ENCODE measurements at places on chromosomes 2 and 18. TPM values are rescaled to one million over a fixed set of nuclear protein-coding genes. Genes with fewer than 3 reads are reported as not detected.

DNA sequence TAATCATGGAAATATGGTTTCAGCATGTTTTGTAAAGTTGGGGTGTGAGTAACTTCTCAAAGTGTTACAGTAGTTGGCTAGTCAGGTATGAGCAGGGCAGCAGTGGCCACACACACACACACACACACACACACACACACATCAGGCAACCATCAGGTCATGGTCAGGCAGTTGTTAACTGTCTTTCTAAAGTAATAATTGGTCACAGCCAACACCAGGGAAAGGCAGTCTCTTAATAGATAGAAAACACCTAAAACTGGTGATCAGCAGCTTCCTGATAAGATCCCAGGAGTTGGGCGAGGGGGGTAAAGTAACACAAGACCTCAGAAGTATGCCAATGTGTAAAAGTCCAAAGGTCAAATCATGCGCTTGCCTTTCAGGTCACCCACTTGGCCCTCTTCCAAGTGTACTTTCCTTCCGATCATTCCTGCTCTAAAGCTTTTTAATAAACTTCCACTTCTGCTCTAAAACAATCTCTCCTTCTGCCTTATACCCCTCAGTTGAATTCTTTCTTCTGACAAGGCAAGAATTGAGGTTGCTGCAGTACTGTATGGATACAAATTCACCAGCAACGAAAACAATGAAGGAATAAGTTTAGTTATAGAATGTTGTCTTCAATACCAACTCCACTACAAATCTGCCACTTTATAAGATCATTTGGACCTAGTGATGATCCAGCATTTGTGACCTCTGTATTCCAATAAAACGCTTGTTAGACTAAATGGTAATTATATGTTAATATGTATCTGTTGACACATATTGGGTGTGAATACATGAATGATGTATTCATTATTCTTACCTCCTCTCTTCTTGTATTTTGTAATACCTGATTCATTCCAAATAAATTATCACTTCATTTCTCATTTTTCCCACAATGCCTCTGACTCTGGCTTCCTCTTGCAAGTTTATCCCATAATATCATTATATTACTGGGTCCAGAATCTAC is 254.3 kb downstream of the METTL4 start:
- DNase-seq = no peak

- DNase-seq = no peak
Observed at GRCh38 chr2:45869165-45869501, 217.7 kb downstream of the PRKCE start.

GRCh38 chr2:230830428-230830827 is 34.3 kb upstream of the ITM2C start:
- no peak for DNase-seq

GRCh38 chr2:200863782-200864175 is 679 bp downstream of the CLK1 start:
- DNase-seq = no peak

- DNase-seq = no peak
Observed at GRCh38 chr2:109403841-109404201, 209.9 kb downstream of the SEPTIN10 start.

- DNase-seq = no peak
Observed at GRCh38 chr2:19362755-19363473, 4.5 kb upstream of the OSR1 start.

- DNase-seq = no peak
Observed at GRCh38 chr2:32716598-32716997, 88.7 kb downstream of the TTC27 start.

DNA sequence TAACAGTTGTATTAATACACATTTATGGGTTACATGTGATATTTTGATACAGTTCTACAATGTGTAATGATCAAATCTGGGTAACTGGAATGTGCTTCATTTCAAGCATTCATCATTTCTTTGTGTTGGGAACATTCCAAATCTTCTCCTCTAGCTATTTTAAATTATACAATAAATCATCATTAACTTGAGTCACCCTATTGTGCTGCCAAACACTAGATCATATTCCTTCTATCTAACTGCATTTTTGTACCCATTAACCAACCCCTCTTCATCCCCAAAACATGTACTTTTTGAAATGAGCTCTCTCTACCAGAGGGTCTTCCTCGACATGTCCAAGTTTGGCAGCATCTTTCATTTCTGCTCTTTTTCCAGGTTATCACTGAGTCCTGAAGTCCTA is 81.1 kb upstream of the TTC39C start:
- no peak for DNase-seq

DNA sequence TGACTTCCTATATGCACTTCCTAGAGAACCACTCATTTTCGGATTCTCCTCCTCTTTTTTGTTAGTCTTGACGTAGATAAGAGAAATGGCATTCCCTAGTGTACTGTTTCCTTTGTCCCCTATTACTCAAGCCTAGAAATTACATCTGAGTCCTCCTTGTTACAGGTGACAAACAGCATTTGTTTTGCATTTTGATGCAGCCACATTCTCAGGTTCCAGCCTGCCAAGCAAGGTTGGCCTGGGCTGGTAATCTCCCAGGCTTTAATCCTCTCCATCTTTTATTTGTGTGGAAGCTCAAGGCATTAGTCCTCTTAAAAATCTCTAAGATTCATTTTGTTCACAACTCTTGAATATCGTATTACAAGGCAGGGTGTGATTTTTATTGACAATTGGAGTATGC is 318.0 kb upstream of the NRP2 start:
- DNase-seq = no peak

- DNase-seq = peak; percentile 68
Observed at GRCh38 chr2:134207589-134208209, 46.2 kb upstream of the MGAT5 start.

DNA sequence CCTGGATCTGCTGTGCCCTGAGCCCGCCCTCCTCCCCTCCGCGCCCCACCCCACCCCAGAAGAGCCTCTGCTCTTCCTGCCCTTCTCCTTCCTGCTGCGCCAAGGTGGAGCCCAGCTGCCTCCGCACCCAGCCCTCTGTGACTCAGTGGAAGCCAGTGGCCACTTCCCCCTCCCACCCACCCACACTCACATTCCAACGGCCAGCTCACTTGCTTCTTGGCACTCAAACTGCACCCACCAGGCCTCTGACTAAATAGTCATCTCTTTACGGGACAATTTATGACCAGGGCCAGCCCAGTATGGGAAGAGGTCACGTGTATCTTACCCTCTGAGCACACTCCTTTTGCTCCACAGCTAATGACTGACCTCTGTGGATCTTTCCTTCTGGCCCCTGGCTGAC is 150.4 kb upstream of the SLC1A4 start:
- no peak for DNase-seq

DNA sequence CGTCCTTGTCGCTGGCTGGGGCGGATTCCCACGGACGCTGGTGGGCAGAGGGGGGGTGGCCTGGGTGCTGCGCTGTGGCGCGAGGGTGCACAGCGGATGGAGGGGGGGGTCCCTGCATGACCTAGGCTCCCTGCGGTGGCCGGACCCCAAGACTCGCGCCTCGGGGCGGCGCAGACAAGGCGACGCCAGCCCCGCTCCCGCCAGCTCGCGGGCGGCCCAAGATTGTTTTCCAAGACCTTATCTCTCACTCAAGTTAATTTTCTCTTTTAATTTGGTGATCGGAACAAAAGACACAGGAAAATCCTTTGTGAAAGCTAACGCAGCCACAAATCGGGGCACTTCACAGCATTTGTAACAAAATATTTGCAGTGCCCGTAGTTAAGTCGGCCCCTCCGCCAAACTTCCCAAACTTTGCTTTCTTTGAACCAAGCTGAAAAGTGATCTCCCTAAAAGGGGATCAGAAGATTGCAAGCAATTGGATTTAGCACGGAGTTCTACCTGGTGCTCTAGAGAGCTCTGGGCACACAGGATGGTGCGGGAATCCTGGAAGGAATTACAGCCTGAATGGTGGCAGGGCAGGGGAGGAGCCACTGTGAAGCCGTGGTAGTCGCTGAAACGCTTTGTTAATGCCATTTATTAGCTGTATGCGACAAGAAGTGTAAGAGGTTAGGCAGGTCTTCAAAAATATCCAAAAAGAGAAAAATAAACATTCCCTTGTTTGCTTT is 4.8 kb upstream of the ID2 start:
- DNase-seq = no peak

DNA sequence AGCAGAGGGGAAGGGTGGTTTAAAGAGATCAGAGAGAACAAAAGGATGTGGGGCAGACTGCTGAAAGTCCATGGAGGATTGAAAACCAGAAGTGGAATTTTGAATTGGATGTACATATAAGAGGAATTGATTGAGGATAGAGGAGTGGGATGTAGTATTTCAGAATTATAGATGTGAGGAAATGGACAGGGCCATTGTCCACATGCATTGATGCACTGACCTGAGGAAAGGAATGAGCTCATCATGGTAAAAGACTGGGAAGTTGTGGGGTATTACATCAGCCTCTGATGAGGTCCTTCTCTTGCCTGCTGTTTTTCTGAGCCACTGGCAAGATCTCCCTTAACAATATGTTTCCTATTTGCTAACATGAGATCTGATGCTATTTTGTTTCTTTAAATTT is 365.7 kb upstream of the FANCL start:
- DNase-seq = no peak

DNA sequence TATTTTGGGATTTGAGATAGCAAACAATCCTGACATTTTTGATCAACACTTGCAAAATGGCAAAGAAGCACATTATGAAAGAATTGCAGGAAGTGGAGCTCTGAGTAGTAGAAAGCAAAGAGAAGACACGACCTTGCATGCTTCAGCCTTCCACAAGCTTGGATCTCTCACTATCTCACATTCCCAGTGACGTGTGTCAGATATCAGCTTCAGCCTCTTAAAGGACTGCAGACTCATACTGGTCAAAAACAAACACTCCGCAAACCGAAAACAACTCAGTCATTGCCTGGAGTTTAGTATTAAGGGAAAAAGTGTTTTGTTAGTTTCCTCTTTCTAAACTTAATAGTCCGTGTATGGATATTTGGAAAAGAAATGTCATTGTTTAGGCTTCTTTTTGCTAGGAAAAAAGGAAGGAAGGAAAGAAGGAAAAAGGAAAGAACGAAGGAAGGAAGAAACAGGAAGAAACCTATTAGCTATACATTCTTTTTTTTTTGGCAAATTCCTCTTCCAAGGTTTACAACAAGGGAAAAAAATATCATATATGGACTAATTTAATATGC is 32.6 kb upstream of the SLC40A1 start:
- DNase-seq = no peak

DNA sequence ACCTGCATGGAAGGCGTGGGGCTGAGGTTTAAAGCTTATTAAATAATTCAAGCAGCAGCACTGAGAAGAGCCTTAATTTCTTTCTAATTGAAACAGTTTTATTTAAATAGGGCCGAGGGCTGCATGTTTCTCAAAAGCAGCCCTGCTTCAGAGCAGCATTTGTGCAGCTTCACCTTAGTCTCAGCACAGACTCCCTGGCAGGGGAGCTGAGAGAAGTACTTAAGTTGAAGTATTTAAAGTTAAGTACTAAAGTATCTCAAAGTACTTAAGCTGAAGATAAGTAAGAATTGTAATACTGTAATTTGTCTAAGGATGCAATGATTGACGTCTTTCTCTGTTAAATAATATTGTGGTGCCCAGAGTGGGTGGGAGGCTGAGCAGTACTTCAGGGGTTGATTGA is 31.4 kb downstream of the IMPA2 start:
- no peak for DNase-seq

GRCh38 chr2:239765076-239765845 is 259.9 kb downstream of the NDUFA10 start:
- no peak for DNase-seq

GRCh38 chr2:19355014-19355405 is 3.4 kb downstream of the OSR1 start:
- DNase-seq = no peak

- no peak for DNase-seq
Observed at GRCh38 chr2:28904295-28904694, 9.8 kb downstream of the WDR43 start.

GRCh38 chr2:150030436-150031190 is 443.0 kb upstream of the MMADHC start:
- no peak for DNase-seq

The CYTIP gene
- 231 TPM for total RNA-seq

The ATG16L1 gene
- 81.1 TPM for total RNA-seq

The CDH19 gene
- not detected for total RNA-seq

The CYP20A1 gene
- 47.1 TPM for total RNA-seq

The RAPGEF4 gene
- total RNA-seq = not detected

The NAT8 gene
- not detected for total RNA-seq

The AGXT gene
- not detected for total RNA-seq

The MARCHF4 gene
- not detected for total RNA-seq
